ENCODE measurements at places on chromosomes 2 and 18.

GRCh38 chr18:8413751-8414150, 195.5 kb upstream of the RAB12 start:
- no peak for DNase-seq

DNA sequence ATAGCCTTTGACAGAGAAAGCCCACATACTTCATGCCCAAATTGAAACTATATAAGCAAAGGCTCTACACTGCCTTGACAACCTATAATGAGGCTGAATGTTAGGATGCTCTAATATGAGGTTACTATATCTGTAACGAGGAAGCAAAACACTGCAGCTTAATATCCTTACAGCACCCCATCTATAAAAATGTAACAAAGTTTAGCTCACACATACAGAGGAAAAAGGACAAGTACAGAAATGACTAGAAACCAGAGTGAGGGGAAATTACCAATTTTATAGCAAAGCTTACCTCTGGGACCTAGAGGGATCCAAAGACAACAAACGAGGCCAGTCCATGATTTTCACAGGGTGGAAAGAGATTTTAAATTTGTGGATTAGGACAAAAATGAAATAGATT, 138.5 kb downstream of the COL4A4 start:
- DNase-seq: no peak

DNA sequence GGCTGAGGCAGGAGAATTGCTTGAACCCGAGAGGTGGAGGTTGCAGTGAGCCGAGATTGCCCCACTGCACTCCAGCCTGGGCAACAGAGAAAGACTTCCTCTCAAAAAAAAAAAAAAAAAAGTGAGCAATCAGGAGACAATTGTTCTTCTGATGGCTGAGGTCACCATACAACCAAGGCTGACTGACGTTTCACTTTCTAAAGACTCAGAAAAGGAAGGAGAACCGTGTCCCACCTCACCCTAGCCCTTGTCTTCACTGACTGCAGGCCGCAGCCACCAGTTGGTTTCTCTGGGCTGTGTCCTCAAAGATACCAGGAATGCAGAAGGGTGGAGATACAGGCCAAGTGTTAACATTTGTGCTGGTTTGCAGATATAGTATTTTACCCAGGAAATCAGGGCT, 7.7 kb upstream of the SLC35F6 start:
- DNase-seq: no peak

GRCh38 chr2:26168785-26169184, 4.1 kb upstream of the GAREM2 start:
- no peak for DNase-seq

DNA sequence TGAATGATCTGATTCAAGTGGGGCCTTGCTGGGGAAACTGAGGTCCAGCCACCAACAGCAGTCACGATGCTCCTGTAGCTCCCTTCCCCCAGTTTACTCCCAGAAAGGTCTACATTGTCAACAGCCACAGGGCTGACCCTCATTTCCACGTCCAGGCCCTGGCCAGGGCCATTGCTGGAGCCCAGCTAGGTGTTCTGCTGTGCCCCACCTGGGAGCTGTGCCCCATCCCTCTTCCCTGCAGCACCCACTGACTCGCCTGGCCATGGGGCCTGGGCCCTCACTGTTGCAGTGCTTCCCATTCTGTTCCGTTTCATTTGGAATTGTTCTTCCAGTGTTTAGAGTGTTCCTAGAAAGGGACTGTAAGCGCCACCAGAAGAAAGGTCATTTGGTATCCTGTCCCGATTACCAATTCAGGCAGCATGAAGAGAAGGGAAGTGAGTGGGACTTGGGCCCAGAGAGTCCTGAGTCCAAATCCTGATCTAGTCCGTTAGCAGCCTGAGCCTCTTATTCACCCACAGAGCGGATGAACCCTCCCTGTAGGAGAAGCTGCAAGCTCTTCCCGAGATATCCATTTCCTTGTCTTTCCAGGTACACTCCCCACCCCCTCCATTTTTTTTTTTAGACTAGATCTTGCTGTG, 73.1 kb upstream of the HPCAL1 start:
- DNase-seq: no peak

- no peak for DNase-seq
These were observed 18.0 kb upstream of the ATIC start for GRCh38 chr2:215293879-215294278.
